ENCODE measurements at places on chromosomes 1 and 21.

DNA sequence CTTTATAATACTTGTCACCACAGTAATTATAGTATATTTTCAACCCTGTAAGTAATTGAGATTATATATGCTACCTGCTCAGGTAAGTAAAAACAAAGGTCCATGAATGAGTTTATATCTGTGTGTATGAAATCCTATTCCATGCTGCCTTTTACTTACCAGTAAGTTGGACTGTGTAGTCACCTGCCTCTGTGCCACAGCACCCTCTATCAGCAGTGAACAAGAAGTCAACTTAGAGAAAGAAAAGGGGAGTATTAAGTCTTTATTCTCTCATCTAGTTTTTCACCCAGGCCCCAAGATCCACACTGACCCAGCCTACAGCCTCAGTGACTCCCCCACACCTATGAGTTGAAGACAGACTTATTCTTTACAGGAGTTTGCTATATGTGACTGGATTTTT lies 36.9 kb upstream of the IFI16 start:
- DNase-seq = no peak

DNA sequence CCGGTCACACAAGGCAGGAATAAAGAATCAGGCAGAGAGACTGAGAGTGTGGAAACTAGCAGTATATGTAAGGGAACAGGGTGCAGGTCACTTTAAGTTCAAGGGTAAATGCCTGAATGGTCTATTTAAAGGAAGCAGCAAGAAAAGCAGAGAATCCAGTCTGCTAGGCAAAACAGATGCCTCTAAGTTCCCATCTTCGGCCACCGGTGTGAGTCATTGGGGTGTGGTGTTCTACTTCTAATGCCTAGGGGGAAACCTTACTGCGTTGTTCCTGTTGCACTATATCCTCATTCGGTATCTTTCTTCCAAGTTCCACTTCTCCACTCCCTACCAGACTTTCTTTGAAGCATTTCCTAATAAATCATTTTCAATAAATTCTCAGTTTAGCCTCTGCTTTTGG lies 259.9 kb downstream of the HHIPL2 start:
- no peak for DNase-seq

GRCh38 chr1:119179051-119179450 lies 38.6 kb upstream of the WARS2 start:
- DNase-seq = no peak

- DNase-seq = no peak
These were observed 494 bp downstream of the NT5C1A start for GRCh38 chr1:39671433-39671792.

DNA sequence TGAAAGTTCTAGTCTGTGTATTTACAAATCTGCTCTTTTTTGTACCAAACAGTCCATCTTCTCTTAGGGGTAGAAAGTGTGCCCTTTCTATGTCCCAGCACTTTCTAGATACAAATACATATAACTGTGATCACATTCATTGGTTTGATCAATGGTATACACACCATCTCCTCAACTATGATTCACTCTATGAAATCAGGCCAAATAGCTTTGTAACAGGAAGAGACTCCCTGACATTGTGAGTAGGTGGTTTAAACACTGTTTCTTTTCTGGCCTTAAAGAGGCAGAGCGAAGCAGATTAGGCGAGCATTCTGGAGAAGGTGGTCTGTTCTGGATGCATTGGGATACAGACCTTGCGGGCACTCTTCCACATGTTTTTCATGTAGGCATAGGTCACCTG lies 39.3 kb upstream of the EXOSC10 start:
- no peak for DNase-seq

DNA sequence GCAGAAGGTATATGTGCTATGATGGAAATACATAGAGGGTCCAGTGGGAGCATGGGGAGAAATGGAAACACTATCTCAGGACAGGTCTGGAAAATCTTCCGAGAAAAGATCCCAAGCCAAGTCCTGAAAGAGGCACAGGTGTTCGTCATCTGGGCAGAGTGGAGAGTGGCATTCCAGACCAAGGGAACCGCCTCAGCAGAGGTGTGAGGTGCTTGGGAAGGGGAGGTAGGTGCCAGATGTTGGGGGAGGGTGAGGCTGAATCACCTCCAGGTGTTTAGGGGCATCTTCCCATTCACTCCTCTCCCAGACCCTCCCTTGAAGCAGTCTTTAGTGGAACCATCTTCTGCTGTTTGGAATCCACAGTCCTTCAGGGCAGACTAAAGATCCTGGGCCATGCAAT lies 23.5 kb upstream of the LRRN2 start:
- no peak for DNase-seq

- DNase-seq = no peak
These were observed 113.3 kb downstream of the KIAA0319L start for GRCh38 chr1:35443768-35444518.

- DNase-seq = no peak
These were observed at the start of gene ZC3H12A for GRCh38 chr1:37474046-37474696. TSS of gene ZC3H12A (plus strand) at chr1:37474580. CDS start at chr1:37475497, 917 bp downstream.

- no peak for DNase-seq
These were observed 68.7 kb upstream of the ADGRL2 start for GRCh38 chr1:81731989-81732388.

DNA sequence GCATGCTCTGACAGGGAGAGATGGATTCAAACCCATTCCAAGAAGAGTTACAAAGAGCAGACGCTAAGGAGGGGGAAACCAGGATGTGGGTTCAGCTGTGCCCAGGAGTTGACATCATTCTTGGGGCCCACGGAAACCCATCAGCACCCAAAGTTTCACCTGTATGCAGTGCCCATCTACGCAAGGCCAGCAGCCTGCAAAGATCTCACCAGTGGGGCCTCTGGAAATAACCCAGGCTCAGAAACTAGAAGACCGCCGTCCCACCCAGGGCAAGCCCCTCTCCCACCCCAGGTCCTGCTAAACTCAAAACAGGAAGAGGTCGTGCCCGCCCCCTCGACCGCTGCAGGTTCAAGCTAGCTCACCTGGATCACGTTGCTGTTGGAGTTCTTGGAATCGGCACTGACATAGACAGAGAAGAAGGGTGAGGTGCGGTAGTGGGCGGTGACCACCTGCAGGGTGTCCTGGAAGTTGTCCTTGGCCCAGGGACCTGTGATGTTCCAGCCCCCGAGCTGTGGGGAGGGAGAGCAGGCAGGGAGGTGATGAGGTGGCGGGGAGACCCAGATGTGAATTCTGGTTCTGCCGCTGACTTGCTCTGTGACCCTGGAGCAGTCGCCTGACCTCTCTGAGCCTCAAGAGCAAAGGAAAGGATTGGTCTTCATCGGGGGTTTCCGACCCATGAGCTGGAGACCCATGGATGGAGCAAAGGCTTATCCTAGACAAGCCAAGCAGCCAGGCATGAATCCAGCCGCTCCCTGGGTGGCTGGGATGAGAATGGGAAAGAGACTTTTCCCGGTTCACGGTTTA lies 31.7 kb downstream of the ECE1 start:
- no peak for DNase-seq

GRCh38 chr1:154741741-154742495 lies 128.2 kb downstream of the KCNN3 start:
- no peak for DNase-seq

DNA sequence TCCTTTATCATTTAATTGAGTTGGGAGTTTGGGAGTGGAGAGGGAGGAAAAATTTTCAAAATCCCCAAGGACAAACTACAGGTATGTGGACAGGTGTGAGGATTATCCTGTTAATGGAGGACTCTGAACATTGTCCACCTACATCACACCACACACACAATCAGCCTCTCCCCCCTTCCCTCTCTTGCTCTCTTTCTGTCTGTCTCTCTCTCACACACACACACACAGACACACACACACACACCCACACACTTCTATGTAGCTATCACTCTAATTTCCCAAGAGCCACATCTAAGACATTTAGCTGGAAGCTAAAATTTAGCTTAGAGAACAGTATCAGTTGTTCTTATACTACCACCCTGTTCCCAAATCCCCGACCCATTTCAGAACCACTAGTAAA lies 1.5 kb downstream of the S100A8 start:
- DNase-seq = no peak

- no peak for DNase-seq
These were observed 39.3 kb upstream of the POFUT2 start for GRCh38 chr21:45326891-45327440.

DNA sequence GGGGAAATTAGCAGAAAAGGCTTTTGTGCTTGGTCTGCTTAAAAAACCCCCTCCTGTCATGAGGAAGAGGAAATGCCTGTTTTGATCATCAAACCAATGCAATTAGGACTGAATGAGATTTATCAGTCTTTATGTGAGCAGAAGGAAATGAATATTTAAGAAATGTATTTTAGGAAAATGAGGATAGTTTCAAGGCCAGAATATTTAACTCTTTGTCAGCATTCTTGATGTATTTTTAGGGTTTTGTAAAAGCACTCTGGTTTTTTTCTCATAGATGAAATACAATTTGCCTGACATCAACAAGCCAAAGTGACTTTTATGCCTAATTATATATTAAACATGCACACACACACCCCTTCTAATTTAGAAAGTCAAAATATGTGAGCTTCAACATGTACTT lies 213.8 kb downstream of the GRIK1 start:
- DNase-seq = no peak

DNA sequence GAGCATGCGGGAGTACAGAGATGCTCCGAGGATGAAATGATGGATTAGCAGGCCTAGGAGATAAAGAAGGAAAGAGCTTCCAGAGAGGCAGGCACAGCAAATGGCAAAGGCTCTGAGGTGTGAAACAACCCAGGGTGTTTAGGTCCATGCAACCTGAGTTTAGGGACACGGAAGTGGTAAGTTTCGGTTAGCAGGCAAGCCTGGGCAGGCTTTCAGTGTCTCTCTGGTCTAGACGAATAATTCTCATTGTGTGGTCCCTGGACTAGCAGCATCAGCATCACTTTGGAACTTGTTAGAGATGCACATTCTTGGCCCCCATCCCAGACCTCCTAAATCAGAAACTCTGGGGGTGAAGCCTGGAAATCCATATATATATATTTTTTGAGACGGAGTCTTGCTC lies 18.6 kb downstream of the NKAIN1 start:
- DNase-seq = no peak

DNA sequence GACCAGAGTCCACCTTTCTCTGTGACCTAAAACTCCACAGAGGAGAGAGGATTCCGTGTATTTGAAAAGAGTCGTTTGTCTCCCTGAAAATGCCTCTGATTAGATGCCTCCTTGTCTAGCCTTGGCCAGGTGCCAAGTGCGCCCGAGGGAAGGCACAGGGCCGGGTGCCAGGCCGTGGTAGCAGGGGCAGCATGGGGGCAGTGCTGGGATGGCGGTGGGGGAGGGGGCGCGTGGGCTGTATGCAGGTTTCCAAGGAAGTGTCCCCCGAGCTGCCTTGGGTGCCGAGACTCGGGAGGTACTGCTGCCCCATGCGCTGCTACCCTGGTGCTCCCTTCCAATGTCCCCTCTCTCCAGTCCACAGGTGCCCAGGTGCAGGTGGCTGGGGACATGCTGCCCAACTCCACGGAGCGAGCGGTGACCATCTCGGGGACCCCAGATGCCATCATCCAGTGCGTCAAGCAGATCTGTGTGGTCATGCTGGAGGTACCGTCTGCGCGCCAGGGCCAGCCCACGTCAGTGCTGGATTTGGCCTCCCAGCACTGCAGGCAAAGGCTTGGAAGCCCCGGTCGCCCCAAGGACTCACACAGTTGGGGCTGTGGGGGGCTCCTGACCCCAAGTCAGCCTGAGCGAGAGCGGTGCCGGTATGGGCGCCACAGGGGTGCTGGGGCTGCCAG lies 70.9 kb upstream of the COL6A1 start:
- DNase-seq = no peak

DNA sequence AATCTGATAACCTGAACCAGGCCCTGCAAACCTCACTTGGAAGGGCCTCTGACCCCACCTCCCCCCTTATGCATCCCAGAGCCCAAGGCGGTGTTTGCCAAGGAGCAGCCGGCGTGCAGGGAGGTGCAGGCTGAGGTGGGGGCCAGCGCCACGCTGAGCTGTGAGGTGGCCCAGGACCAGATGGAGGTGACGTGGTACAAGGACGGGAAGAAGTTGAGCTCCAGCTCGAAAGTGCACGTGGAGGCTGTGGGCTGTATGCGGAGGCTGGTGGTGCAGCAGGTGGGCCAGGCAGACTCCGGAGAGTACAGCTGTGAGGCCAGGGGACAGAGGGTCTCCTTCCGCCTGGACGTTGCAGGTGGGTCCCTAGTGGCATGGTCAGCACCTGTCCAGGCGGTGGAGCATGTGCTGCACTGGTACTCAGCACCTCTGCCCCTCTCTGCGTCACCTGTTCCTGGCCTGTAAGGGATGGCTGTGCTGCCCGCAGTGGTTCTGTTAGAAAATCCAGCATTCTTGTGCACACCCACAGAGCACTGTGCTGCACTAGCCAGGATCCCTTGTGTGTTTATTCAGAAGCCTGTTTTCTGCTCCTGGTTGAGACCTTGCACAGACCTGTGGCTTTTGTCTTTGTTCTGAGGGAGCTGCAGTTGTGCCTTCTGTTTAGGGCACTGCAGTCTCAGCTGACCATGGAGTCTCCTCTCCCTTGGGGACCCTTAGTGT lies 11.6 kb downstream of the OBSCN start:
- no peak for DNase-seq

GRCh38 chr1:7770669-7770996 lies 463 bp upstream of the VAMP3 start:
- no peak for DNase-seq

GRCh38 chr1:31781756-31782371 lies 17.7 kb upstream of the ADGRB2 start:
- DNase-seq = no peak

GRCh38 chr1:206753141-206753540 lies 17.4 kb upstream of the IL19 start:
- DNase-seq = no peak

- no peak for DNase-seq
These were observed 54.9 kb upstream of the CASZ1 start for GRCh38 chr1:10851024-10852013.

DNA sequence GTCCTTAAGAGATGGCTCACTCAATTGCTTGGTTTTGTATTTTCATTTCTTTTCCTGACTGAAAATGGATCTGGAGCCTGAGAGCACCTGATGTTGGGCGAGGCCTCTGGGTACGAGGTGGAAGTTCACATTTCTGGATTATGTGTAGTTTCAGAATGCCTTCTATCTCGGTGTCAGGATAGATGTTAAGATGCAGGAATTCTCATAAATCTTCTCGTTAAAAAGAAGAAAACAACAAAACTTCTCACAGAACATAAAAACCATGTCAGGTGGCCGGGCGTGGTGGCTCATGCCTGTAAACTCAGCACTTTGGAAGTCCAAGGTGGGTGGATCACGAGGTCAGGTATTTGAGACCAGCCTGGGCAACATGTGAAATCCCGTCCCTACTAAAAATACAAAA lies 101.8 kb downstream of the RHOU start:
- no peak for DNase-seq

DNA sequence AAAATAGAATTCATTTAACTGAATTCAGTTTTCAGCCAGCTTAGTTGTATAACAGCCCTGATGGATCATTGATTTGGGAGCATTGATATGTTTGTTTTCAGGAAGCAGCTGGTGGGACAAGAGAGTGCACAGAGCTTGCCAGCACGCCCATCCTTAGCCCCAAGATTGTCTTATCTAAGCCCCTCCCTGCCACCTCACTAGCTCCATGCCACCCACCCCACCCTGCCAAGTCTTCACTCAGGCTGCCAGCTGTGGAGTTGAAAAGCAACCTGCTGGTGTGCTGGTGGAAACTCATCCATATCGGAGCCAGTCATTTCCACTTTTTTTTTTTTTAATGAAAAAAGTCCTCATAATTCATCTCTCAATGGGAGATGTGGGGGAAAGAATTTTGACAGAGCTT lies 11.8 kb downstream of the KIRREL1 start:
- no peak for DNase-seq

GRCh38 chr21:30251781-30252180 lies 31.0 kb downstream of the KRTAP24-1 start:
- DNase-seq = no peak

Measured in cortex of kidney (tissue), 1 donor.